ENCODE measurements at places on chromosomes 2 and 18.

GRCh38 chr2:86199834-86200177, 549 bp downstream of the MRPL35 start:
- DNase-seq = no peak

DNA sequence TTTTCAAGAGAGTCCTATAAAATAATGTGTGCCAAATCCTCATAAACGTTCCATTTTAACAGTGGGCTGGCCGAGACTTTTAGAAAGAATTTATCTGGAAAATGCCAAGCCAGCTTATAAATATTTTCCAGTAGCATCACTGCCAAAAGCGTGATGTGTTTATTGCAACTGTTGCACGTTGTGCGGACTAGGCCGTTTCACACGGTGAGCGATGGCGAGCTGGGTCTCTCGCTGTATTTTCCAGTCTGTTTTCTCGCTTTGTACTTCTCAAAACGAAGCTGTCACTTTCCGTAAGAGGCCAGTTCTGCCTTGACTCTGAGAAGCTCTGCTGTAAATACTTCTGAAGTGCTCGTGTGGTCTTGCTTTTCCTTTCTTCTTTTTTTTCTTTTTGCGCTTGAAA, 65.0 kb upstream of the ZNF236 start:
- no peak for DNase-seq

GRCh38 chr2:136254681-136255080, 136.7 kb upstream of the CXCR4 start:
- DNase-seq = peak; percentile 68

DNA sequence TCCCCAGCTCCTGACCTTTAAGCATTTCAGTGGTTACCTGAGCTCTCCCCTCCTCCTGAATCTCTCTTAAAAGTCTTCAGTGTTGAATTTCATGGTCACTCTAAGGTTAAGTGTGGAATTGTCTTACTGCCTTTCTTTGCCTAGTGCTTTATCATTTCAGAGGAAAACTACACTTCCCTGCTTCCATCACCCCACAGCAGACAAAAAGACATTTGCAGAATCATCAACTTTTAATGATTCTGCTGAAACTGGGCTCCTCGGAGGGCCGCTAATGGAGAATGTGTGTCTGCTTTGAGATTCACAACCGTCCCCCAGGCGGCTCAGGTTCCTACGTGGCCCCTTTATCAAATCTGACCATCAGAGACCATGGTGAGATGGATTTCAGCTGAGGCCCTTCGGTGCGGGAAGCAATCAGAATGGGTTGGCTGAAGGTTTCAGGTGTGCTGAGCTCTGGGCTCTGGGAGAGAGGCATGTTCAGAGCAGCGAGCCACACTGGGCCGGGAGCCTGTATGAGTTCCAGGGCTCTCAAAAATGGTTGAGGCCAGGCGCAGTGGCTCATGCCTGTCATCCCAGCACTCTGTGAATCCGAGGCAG, 41.9 kb upstream of the TBC1D8 start:
- no peak for DNase-seq

DNA sequence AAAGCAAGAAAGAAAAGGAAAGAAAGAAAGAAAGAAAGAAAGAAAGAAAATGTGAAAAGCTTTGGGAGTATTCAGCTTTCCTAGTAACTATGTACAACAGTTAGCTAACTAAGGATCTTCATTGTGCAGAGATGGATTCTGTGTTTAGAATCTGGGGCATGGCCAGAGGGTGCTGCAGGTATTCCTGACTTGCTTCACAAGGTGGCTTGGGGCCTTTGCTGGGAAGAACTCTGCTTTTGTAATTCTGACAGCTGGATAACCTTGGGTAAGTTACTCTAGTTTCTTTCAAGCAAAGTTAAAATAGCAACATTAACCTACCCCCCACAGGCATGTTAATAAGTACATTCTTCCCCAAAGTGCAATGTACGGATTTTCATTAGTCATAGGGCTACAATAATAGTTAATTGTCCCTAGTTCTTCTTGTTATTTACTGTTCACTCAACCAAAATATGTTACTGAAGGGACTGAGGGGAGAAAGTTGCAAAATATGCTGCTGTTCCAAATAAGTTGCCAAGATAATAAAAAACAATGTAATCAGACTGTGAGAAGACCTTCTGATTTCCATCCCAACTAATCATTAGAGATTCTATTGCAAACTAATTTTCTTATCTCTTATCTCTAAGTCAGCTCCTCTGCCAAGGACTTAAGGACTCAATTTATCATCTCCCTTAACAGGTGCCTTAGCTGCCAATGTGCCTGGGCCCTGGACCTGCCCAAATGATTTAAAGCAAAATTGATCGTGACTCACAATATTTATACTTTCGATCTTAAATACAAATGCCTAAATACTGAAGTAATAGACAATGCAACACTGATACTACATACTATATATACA, 50.3 kb downstream of the SERPINB8 start:
- no peak for DNase-seq

DNA sequence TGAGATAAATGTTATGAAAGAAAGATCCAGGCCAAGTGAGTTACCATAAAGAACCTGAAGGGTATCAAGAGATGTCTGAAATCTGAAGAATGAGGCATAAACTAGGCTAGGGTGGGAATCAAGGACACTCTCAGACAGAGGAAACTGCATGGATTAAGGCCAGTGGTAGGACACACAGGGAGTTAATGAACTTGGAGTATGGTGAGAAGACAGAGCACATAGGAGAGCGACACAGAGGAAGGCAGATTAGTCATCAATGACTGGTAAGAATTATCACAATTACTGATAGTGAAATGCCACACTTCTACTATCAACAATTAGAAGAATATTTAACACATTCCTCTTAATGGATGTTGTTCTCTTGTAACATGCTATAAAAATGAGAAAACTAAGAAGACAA, 76.9 kb downstream of the TTC21B start:
- no peak for DNase-seq

DNA sequence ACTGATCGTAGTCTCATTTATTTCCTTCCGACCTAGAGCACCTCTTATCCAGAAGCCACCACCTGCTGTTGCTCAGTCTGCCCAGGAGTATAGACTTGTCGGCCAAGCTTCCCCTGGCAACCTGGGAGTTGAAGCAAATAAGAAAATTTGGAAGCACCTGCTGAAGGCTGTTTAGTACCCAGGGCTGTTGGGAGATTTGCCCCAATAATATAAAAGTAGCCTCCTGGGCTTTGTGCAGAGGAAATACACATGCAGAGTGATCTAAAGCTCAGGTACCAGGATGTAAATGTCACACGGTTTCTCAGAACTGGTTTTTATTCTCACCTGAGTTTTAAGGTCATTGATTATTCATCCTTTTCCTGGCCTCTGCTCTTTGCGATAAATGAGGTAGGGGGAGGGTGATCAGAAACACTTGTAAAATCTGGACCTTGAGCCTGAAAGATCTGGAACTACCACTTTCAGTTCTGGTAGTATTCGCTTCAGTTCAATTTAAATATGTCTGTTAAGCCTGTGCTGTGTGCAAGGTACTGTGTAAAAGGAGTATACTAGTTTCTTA, 789 bp upstream of the COX7A2L start:
- DNase-seq = no peak

DNA sequence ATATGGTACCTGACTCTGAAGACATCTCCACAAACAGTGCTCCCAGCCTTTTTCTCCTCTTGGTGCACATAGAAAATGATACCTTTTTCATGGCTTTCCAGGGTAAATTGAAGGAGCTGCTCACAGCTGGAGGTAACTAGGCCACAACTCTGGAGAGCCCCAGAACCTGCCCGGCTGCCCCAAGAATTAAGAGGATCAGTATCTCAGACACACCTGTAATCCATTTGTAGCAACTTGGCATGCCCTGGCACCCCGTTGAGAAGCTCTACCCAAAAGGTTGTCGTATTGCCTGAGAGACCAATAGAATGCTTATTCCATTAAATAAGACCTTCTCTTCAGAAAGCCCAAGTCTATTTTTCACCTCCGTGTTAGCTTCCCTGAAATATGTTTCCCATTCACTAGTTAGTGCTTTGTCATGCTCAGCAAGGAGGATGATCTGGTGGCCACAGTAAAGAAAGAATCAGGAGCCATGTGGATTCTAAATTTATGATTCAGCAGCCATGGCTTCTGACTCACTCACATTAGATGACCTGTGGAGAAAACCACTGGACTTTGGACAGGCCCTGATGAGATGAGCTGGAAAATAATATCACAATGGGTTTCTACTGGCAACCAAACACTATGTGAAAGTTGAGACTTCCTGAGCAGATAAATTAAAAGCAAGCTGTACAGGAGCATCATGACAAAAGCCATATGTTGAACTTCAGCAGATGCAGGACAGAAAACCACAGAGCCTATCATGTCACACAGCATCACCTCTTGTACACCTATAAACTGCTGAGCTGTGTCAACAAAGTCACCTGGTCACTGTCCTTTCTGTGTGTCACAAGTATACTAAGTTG, 253.3 kb upstream of the OSR1 start:
- no peak for DNase-seq

DNA sequence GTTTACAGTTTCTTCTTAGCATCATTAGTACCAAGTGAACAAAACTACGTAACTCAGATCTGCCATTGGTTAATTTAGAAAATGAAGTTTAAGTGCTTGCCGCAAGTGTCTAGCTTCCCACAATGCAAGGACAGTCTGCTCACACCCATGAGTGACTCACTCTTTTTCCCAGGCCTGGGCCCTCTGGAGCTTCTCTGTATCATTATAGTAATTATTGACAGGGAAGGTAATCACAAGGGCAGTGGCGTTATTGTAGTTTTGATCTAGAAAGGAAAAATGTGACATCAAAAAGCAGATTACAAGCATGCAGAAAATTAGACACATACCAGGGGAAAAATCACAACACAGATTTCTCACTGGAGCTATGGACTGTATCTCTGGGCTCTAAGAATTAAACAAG, 38.5 kb downstream of the NPC1 start:
- no peak for DNase-seq

- peak; percentile 18 for DNase-seq
Observed at GRCh38 chr2:113791697-113792590, 35.5 kb upstream of the SLC35F5 start.

DNA sequence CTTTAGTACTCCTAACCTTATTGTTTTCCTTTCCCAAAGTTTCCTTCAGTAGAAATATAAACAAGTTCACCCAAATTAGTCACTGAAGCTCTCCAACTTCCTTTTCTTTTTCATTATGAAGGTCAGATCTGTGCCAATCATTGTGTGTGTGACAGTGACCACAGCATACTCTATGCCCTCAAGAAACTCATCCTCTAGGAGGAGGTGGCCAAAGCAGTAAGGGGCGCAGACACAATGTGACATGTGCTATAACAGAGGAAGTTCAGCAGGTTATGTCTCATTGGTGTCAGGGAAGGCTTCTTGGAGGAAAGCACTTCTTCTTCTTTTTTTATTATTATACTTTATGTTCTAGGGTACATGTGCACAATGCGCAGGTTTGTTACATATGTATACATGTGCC, 60.0 kb upstream of the PSME4 start:
- no peak for DNase-seq

DNA sequence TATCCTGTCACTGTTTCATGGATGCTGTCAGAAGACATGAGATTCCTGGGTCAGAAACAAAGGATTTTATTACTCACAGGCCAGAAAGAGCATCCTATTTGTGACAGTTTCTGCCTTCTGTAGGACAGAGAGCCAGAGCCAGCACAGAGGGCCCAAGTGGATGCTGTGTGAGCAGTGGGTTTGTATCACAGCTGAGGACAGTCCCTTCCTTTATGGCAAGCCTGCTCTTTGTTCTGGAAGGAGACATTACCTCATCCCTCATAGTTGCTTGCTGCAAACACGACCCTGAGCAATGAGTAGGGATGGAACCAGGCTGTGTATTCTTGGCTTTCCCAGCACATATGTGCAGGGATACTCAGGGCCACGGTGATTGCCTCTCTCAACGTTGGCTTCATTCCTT, 41.6 kb downstream of the ARHGEF4 start:
- no peak for DNase-seq

DNA sequence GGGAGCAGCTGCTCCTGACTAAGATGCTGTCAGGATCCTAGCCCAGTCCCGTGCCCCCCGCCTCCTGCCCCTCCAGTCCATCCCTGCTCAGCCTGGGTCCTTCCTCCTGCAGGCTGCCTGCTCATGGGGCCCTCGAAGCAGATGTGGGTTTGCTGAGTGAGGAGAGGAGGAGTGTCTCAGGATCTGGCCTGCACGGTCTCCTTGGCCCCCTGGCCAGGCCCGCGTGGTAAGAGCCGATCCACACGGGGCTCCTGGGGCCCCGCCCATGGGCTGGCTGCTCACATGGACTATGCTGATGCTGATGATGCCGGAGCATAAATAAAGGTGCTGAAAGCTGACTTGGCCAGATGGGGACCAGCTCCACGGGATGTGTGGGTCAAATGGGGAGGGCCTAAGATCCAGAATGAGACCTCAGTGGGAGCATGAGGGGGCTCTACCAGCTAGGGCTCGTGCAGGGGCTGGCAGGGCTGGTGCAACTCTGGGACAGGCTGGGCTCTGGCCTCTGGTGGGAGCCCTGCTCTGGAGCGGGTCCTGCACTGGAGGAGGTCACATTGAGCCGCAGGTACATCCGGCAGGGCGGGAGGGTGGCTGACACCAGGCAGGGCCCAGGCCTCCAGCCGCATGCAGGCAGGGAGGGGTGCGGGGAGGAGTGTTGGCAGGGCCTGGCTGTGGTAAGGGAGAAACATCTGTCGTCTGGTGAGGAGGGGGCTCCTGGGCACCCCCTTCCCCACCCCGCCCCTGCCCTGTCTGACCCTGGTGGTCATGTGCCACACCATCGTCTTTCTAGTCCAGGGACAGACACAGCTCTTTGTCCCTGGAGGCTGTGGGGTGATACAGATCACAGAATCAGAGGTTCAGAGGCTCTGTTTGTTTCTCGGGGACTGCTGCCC, 275.3 kb upstream of the HDAC4 start:
- no peak for DNase-seq

- no peak for DNase-seq
Observed at GRCh38 chr18:27075828-27076227, 109.3 kb downstream of the CHST9 start.

Data from naive B cell (primary cell).